Activated CD4-positive, alpha-beta T cell treated with anti-CD3 and anti-CD28 coated beads, Interleukin-2, amount 50 U/mL, for 48 hours (primary cell): ENCODE measurements at places on chromosomes 12 and 14.

DNA sequence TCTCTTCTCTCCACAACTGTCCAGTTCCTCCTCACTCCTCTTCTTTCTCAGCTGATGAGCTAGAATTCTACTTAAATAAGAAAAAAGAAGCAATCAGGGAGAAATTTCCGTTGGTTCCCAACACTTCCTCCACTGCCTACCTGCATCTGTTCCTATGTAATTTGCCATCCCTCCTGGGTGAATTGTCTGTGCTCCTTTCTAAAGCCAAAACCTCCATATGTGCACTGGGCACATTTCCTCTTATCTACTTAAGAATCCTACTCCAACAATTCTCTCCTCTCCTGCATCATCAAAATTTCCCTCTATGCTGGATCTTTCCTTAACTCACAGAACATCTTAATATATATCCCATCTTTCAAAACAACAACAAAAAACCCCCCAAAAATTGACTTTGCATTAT, 35.2 kb downstream of the GPR65 start:
- DNase-seq = no peak

DNA sequence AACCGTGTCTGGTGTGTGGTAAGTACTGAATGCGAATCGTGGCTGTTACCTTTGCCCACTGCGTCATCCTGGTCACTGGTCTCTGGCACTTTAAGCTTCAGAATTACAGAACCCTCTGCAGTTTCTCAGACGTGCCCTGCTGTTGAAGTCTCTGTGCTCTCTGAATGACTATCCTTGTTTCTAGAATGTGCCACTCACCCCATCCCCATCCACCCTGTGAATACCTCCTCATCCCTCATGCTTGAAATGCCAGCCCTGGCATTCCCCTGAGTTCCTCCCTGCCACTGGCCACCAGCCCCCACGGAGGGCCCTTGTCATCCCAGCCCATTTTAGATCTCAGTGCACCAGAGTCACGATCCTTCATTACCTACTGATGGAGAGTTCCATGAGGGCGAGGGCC, 21.3 kb downstream of the TPCN1 start:
- no peak for DNase-seq

DNA sequence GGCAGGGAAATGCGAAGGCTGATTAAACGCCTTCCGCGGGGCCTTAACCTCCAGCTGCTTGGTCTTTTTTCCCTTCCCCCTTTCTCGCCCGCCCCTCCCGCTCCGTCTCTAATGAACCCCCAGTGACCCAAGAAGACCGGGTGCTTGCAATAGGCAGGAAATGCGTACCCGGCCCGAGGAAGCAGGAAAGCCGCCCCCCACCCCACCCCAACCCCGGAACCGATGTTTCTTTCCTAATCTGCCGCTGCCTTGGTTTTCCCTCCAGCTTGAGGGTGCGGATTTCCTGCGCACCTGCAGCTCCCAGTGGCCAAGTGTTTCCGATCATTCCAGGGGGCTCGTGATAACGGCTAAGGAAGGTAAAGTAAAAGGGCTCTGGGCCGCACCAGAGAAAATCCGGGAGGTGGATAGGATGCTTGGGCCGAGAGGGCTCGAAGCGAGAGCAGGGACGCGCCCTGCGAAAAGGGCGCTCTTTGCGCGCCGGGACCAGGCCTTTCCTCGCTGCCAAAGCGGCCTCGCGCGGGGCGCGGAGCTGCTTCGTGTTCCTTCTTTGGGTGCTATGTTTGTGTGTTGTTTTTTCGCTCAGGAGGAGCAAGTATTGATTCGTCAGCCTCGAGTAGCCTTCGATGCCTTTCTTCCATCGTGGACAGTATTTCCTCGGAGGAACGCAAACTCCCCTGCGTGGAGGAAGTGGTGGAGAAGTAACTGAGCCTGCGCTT, 983 bp downstream of the MYF6 start:
- DNase-seq = no peak

DNA sequence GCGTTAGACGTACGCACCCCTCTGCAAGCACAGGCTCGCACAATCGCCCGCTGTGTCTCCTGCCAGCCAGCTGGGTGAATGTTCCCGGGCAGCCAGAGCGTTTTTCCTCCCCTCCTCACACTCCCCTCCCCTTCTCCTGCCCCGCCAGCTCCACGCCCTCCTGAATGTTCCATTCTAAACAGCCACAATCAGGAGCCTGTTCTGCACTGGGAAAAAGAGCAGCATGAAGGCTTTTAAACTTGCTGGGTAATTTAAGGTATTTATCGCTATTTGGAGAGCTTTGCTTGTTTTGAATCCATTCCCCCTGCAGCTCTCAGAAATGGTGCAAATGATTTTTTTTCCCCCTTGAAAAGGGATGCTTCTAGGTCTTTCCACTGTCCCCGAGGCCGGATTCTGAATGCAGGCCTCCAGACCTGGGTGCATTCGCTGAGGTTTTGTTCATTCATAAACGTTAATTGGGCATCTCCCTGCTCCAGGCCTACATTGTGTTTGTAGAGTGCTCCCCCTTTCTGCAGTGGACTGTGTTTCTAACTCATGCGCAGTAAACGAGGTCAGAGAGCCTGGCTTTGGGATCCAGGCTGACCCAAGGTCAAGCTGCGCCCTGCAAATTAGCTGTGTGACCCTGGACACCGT, 212.5 kb downstream of the CHST11 start:
- DNase-seq = no peak

DNA sequence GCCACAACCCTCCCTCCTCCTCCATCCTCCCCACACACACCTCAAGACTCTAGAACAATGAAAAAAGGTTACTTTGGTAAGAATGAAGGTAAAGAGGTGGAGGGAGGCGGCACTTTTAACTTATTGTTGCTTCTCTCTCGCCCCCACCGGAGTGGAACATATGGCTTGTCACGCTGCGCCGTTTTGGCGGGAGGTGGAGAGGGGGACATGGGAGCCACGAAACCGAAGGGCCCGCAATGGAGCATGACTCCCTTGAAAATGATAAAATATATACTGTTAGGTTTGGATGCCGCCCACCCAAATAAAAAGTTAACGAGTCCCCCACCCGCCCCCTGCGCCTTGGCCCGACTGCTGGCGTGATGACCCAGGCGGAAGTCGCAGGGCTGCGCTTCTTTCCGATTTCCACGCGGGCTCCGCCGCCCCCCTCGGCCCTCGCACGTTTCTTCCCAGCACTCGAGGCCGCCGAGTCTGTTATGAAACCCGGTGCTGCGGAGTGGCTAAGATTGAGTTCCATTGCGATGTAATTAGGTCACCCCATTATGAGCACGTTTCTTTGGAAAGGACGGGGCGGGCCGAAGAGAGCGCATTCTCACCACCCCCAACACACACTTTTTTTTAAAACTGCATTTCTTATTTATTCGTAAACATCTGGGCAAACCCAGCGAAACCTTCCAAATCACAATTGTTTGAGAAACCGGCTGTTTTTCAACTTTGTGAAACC, 1.4 kb upstream of the ZFP36L1 start:
- peak; percentile 86 for DNase-seq

DNA sequence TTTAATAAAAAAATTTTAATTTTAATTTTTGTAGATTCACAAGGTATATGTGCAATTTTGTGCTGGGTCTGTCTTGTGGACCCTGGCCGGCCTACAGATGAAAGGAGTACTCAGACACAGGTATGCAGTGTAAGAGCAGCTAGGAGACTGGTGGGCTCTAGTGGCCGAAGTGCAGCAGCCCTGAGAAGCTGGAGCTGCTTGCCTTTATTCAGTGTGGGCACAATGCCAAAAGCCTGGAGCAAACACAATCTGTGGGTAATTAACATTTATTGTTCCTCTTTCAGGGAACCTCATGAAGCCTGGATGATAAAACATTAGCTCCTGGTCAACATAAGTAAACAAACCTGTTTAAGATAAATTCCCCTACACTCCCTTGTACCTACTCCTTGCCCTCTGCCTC, 135.7 kb upstream of the SEL1L start:
- DNase-seq = no peak

GRCh38 chr12:1439687-1440086, 154.7 kb downstream of the FBXL14 start:
- no peak for DNase-seq

DNA sequence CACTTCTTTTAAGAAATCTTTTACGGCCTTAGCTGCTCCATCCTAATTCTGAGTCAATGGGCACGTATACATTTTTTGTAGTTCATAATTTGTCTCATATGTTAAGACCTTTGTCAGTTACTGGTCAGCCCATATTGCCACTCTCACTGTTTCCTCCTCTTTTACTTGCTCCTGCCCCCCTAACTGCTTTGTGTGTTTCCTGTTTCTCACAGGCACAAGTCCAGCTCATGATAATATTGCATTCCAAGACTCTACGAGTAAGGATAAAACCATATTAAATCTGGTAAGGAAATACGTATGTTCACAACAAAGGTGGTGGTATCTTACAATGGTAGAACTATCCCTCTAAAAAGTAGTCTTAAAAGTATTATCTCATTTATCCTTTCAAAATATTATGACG, 111.7 kb downstream of the DNAI7 start:
- DNase-seq = no peak

DNA sequence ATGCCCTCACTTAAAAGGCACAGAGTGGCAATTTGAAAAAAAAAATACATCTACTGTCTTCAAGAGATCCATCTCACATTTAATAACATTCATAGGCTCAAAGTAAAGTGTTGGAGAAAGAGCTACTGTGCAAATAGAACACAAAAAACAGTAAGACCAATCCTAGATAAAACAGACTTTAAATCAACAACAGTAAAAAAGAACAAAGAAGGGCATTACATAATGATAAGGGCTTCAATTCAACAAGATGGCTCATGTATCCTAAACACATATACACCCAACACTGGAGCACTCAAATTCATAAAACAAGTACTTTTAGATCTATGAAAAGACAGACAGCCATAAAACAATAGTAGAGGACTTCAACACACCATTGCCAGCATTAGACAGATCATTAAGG, 93.6 kb upstream of the PCED1B start:
- DNase-seq = no peak

DNA sequence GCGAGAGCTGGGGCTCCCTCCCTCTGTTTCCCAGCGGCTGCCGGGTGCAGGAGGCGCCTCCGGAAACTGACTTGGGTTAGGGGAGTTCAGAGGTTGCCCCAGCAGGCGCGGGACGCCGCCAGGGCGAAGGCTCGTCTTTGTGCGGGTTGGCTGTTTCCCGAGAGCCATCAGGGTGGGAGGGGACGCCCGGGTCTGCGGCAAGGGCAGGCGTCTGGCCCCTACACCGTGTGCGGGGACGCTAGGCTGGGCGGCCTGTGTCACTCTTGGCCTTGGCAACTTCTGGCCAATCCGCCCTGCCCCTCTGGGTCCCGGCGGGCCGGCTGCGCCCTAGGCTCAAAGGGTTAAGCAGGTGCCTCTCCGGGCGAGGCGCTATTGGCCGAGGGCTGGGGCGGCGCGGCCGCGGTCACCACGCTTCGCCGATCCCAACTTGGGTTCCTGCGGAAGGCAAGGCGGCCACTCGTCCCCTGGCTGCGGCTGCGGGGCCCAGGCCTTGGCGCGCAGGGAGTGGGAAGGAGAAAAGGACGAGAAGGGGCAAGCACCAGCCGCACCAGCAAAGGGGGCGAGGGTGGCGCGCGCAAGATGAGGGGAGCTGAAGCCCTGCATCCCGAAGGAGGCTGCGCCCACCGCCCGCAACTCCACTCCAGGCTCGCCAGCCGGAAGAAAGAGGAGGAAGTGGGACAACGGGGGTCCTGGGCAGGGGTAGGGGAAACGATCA, 5.6 kb upstream of the NPAS3 start:
- no peak for DNase-seq

DNA sequence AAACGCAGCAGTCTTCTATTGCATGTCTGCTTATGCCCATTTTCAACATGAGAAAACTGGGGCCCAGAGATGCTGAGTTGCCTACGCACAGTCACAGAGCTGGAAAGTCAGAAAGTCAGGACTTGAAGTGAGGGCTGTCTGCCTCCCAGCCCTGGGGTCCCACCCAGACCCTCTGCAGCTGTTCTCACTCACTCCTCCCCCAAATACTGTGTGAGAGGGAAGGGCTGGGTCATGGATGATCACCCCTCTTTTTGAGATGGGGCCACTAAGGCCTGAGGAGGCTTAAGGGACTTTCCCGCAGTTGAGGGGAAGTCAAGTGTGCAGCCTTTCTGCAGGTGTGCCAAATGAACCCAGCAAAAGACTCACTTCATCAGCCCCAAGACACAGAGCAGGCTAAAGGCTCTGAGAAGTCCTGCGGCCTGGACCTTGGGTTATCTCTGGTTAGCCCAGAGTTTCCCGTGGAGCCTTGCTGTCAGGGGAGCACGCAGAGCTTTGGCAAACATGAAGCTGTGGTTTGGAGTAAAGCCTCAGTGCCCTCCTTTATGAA, 18.7 kb downstream of the DTX1 start:
- DNase-seq = no peak

GRCh38 chr12:104959335-104959841, 1.3 kb upstream of the SLC41A2 start:
- DNase-seq = no peak

- DNase-seq = no peak
These were observed 30.2 kb downstream of the OSBPL8 start for GRCh38 chr12:76529226-76529918.

DNA sequence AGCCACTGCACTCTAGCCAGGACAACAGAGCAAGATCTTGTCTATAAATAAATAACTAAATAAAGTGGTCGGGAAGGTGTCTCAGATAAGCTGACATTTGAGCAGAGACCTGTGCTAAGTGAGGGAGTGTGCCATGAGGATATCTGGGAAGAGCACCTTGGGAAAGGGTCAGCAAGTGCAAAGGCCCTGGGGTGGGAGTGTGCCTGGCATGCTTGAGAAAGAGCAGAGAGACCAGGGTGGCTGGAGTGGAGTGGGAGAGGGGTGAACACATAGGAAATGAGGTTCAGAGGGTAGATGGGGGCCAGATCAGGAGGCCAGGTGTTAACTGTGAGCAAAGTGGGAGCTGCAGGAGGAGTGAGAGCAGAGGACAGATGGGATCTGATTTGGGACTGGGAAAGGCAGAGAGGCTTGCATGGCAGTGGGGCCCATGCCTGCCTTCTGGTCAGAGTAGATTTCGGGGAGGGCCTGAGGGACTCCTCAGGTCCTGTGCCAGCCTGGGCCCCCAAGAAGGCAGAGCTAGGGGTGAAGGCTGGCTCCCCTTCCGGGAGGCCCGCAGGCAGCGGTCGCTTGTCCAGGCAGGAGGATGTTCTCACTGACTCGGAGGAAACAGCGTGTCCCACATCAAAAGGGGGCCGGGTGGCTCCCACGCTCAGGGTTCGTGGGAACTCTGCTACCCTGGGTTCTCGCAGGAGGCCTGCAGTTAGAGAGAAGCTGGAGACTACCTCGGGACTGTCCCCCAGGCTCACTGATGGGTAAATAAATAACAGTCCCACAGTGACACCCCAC, 32.6 kb downstream of the DTX1 start:
- DNase-seq = peak; percentile 80

DNA sequence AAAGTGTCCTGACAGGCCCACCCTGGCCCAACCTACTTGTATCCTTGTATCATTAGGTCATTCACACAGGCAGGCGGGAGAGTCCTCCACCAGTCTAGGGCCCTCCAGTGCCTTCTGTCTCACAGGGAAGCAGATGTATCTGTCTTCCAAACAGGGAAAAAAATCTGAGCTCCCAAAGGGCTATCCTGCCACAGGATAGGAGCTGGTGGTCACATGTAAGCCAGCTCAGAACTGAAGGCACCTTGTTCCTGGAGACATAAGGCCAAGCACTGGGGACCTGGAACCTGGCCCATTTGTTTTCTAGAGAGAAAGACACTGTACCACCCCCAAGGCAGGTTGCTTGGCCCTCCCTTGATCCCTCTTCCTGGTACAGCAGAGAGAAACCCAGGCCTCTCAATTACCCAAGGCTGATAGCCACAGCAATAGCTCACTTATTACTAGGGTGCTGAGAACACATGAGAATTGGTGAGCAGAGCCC, 19.4 kb upstream of the PLEKHH1 start:
- DNase-seq = no peak

GRCh38 chr14:31270196-31270772, 62.7 kb upstream of the HECTD1 start:
- peak; percentile 29 for DNase-seq
